Prostate gland (tissue), 2 donors: ENCODE measurements at places on chromosomes 12 and 14. TPM values are rescaled to one million over a fixed set of nuclear protein-coding genes. Genes with fewer than 3 reads are reported as not detected.

DNA sequence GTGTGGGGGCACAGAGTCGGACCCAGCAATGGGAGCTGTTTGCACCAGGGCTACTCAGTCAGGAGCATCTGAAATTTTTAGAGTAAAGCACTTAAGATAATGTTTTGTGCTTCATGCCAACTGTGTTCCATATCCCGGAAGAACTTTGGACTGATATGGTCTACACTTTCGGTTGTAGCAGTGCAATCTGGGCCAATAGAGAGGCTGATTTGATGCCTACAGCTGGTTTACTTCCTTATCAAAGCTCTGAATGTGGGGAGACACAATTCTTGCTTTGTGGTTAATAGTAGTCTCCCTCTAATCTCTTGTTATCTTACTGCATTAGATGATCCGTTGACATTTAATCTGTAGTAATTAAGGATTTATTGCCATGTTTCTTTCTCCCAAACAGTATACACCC, 7.8 kb upstream of the VDR start:
- no peak for DNase-seq
- no peaks in the 10 kb centered on the region for H3K4me1 ChIP-seq
- no peaks in the 10 kb centered on the region for H3K36me3 ChIP-seq
- no peak overlapping the region for H3K27ac ChIP-seq

DNA sequence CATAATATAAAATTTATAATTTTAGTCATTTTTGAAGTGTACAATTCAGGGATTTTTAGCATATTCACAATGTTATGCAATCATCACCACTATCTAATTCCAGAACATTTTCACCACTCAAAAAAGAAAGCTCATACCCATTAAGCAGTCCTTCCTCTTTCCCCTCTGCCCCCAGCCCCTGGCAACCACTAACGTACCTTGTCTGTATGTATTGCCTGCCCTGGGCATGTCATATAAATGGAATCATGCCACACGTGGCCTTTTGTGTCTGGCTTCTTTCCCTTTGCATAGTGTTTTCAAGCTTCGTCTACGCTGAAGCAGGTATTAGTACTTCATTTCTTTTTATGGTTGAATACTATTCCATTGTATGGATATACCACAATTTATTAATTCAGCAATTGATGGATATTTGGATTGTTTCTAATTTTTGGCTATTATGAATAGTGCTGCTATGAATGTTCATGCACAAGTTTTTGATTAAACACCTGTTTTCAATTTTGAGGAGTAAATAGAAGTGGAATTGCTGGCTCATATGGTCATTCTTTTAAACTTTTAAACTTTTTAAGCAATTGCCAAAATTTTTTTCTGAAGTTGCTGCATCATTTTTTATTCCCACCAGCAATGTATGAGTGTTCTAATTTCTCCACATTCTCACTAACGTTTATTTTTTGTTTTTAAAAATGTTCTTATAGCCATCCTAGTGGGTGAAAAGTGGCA, 1.6 kb upstream of the SSTR1 start:
- DNase-seq, result no peak
- peaks cover 5% of the 10 kb centered on the region for H3K27me3 ChIP-seq
- no peaks in the 10 kb centered on the region for H3K4me1 ChIP-seq

GRCh38 chr14:81273521-81273920, 52.8 kb upstream of the GTF2A1 start:
- no peaks in the 10 kb centered on the region for H3K4me1 ChIP-seq
- H3K36me3 ChIP-seq, result no peaks in the 10 kb centered on the region
- no peak overlapping the region for H3K4me3 ChIP-seq
- H3K27ac ChIP-seq, result no peak overlapping the region

GRCh38 chr14:98946940-98947339, 325.1 kb downstream of the BCL11B start:
- no peak overlapping the region for H3K27ac ChIP-seq
- H3K4me1 ChIP-seq, result no peaks in the 10 kb centered on the region
- DNase-seq, result peak; percentile 29
- H3K4me3 ChIP-seq, result no peak overlapping the region
- no peaks in the 10 kb centered on the region for H3K36me3 ChIP-seq

GRCh38 chr14:66426451-66426850, 59.7 kb upstream of the CCDC196 start:
- H3K4me1 ChIP-seq, result no peaks in the 10 kb centered on the region
- no peaks in the 10 kb centered on the region for H3K36me3 ChIP-seq
- no peaks in the 10 kb centered on the region for H3K27me3 ChIP-seq
- no peak for DNase-seq

The FZD10 gene
- total RNA-seq, result 11.8 TPM
